Ascending aorta (tissue), 2 donors: ENCODE measurements at places on chromosomes 1 and 21. TPM values are rescaled to one million over a fixed set of nuclear protein-coding genes. Genes with fewer than 3 reads are reported as not detected.

The STYXL2 gene
- 0.96 TPM for total RNA-seq

The ZNF683 gene
- total RNA-seq: not detected

The TCHH gene
- not detected for total RNA-seq

DNA sequence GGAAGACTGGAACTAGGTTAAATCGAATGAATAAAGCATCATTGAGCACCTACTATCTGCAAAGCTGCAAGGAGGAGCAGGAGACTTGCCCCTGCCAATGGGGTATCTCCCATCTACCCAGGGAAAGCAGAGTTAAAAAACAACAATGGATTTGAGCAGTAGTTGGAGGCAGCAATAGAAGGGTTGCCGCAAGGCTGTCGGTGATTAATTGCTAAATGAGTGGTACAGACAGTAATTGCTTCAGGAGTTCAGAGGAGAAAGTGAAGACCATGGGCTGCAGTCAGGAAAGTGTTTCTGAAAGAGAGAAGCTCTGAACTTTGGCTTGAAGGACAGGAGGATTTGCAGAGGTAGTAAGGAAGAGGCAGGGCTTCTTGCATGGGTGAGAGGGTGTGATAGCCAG lies 152.9 kb downstream of the ACTL8 start:
- no peak for DNase-seq

The PRAMEF14 gene
- total RNA-seq: not detected

The UMODL1 gene
- total RNA-seq: not detected

- DNase-seq: no peak
Measured at GRCh38 chr1:112563341-112563740, 54.6 kb downstream of the WNT2B start.

The PRAMEF9 gene
- not detected for total RNA-seq

GRCh38 chr1:189619682-189620332 lies 857.9 kb downstream of the BRINP3 start:
- DNase-seq: no peak

The B3GALT2 gene
- not detected for total RNA-seq

- no peak for DNase-seq
Measured at GRCh38 chr1:220356981-220357850, 85.0 kb upstream of the RAB3GAP2 start.

- no peak for DNase-seq
Measured at GRCh38 chr1:41439234-41439633, 45.2 kb downstream of the EDN2 start.

GRCh38 chr1:41913014-41913413 lies 5.7 kb downstream of the HIVEP3 start:
- DNase-seq: no peak

DNA sequence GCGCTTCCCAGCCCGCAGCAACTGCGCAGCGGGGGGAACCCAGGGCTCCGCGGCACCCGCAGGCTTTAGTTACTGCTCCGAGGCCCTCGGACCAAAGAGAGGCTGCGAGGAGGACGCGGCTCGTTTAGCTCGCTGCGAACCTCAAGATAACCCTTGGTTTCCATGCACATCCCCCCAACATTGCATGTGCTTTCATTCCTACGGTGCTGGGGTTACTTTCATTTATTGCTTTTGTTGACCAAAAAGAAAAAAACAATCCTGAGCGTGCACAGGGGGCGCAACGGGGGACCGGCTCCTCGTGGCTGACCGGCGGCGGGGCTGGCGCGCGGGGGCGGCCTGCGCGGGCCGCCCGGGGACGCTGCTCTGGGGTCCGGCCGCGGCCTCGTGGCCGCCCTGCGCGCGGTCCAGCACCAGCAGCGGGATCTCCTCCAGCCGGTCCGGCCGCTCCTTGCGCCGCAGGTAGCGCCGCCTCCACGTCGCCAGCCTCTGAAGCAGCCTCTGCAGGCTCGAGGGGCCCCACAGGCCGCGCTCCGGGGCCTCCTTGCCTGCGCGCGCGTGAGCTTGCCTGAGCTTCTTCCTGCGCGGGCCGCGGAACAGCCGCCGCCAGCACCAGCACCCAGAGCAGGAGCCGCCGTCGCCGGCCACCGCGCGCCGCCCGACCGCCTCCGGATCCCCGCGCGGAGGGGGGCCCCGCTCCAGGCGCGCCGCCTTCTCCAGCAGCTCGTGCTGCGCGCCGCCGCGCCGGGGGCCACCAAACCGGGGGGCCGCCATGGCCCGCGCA lies 77.4 kb downstream of the DESI2 start:
- DNase-seq: no peak

DNA sequence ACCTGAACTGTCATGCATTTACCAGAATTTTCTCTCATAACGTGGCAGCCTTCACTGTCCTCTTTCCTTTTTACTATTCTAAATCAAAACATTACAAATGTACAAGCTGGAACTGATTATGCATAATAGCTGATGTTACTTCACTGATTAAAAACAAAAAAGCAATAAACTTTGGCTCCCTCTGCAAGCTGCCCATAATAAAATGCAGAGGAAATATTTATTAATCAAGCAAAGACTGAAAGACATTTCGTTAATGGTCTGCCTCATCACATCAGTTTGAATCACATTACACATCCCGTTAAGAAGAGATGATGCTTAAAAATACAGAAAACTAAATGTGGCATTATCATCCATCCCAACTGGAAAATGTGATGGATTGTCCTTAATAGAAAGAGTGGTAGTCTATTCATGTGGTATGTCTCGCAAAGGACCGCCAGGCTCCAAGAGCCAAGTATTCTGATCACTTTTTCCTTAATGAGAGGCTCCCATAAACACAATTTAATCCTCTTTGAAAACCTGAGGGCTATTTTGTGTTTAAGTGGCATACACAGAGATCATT lies 225.3 kb downstream of the RGS7 start:
- DNase-seq: no peak
